Activated naive CD8-positive, alpha-beta T cell treated with anti-CD3 and anti-CD28 coated beads for 36 hours (primary cell): ENCODE measurements at places on chromosomes 1 and 21. TPM values are rescaled to one million over a fixed set of nuclear protein-coding genes. Genes with fewer than 3 reads are reported as not detected.
A peak's percentile ranks its signal among the peaks of the same experiment; 100 is the strongest.

GRCh38 chr1:109368464-109368863 lies 29.3 kb downstream of the SORT1 start:
- H3K27ac ChIP-seq, result no peak overlapping the region
- no peak for DNase-seq
- H3K27me3 ChIP-seq, result peaks cover 24% of the 10 kb centered on the region
- no peak overlapping the region for H3K4me3 ChIP-seq
- H3K4me1 ChIP-seq, result peaks cover 21% of the 10 kb centered on the region

The PDIK1L gene
- total RNA-seq, result 17.3 TPM

The KCNE2 gene
- total RNA-seq, result not detected

DNA sequence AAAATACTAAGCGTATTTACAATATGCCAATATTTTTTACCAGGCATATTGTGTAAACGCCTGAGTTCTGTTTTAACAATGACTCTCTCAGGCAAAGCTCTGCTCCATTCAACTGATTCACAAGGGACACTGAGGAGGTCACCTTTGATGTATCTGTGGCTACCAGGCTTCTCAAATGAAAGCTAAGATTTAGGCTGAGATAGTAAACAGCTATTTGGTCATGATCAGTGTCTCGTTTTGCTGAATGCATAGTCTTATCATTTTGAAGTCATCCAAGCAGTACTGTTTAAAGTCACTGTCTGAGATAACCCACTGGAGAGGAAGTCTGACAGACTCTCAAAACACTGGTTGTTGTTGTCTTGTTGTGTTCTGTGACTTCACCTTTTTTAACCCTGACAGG lies 13.7 kb upstream of the PLPPR5 start:
- no peak overlapping the region for H3K27ac ChIP-seq
- no peak overlapping the region for H3K4me3 ChIP-seq
- no peaks in the 10 kb centered on the region for H3K27me3 ChIP-seq
- DNase-seq, result no peak
- no peaks in the 10 kb centered on the region for H3K36me3 ChIP-seq

The KCNA3 gene
- 17.5 TPM for total RNA-seq

GRCh38 chr1:26701995-26702679 lies 6.3 kb downstream of the ARID1A start:
- H3K27ac ChIP-seq, result no peak overlapping the region
- no peak overlapping the region for H3K4me3 ChIP-seq
- H3K36me3 ChIP-seq, result peaks cover 30% of the 10 kb centered on the region
- H3K4me1 ChIP-seq, result peaks cover 26% of the 10 kb centered on the region

DNA sequence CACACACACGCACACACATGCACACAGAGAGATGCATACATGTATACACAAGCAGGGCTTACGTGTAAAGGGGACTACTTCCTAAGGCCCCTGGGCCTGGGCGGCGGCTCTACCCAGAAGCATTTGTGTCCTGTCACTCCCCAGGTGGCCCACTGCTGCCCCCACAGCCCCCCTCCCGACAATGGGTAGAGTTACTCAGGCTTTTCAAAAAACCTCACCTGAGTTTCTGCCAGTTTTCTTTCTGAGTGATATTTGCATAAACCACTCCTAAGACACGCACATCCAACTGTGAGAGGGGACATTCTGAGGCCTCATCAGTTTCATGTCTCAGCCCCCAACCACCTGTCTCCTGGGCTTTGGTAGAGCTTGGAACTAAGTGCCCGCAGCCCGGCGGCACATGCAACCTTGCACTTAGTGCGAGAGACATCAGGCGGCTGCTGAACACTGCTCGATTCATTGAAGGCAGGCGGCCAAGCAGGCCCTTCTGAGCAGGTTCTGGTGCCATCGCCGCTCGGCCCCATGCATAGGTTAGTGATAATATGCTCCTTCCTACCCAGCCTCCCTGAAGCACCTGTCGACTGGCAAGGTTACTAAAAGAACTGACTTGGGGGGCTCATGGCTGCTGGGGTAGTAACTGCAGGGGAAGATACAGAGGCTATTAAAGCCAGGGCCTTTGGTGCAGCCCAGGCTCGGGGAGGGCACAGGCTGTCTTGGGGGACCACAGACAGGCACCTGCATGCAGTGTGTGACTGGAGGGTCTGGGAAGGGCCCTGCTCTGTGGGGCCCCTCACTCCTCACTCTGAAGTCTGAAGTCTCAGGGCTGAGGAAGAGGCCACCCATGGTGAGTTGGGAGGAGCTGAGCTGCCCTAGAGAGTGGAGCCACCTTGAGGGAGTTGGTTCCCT lies 364.2 kb upstream of the VAMP3 start:
- H3K27me3 ChIP-seq, result peaks cover 12% of the 10 kb centered on the region
- no peak overlapping the region for H3K27ac ChIP-seq
- no peaks in the 10 kb centered on the region for H3K4me1 ChIP-seq
- H3K4me3 ChIP-seq, result no peak overlapping the region
- no peaks in the 10 kb centered on the region for H3K36me3 ChIP-seq
- no peak for DNase-seq

- H3K4me3 ChIP-seq, result no peak overlapping the region
- H3K4me1 ChIP-seq, result no peaks in the 10 kb centered on the region
- H3K36me3 ChIP-seq, result no peaks in the 10 kb centered on the region
- no peak for DNase-seq
Observed at GRCh38 chr1:58089898-58090534, 456.5 kb downstream of the OMA1 start.

The DIO1 gene
- not detected for total RNA-seq

DNA sequence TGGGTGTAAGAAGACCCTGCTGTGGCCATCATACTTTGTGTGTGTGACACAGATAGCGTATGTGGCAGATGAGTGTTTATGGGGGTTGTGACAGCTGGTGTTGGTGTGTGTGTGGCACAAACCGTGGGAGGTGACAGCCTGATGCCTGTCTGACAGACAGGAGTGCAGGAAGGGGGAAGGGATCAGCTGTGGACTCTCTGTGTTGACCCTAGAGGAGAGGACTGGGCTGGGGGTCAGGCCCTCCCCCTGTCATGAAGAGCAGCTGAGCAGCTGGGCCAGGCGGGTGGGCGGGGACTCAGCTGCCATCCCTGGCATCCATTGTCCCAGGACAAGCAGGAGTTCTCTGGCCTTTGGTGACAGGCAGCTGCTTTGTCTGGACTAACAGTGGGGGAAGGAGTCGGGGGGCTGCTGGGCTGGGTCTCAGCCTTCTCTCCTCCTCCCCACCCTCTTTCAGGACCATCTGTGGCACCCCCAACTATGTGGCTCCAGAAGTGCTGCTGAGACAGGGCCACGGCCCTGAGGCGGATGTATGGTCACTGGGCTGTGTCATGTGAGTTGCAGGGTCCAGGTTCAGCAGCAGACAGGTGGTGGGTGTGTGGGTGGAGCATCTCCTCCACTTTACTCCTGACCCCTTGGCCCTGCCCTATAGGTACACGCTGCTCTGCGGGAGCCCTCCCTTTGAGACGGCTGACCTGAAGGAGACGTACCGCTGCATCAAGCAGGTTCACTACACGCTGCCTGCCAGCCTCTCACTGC lies 2.3 kb downstream of the PLK3 start:
- H3K27ac ChIP-seq, result peak overlapping the region; percentile 79
- DNase-seq, result no peak
- H3K4me1 ChIP-seq, result peaks cover 52% of the 10 kb centered on the region
- no peaks in the 10 kb centered on the region for H3K27me3 ChIP-seq

DNA sequence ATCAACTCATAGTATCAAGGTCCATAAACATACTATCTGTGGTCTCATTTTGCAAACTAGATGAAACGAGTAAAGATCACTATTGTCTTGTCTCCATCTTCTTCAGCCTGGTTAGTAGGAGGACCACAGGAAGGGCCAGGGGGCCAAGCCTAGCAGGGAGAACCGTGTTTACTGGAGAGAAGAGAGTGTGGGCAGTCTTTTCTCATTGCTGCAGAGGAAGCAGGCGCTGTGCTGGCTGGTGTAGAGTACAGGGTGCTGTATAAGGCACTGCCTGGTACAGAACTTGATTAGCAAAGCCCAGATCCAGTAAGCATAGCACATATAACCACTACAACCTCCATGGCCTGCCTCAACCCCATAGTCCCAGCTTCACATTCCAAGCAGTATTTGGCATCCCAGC lies 10.0 kb upstream of the B4GALT3 start:
- H3K27me3 ChIP-seq, result no peaks in the 10 kb centered on the region
- peaks cover 1% of the 10 kb centered on the region for H3K36me3 ChIP-seq
- peak overlapping the region; percentile 95 for H3K27ac ChIP-seq
- no peak overlapping the region for H3K4me3 ChIP-seq
- H3K4me1 ChIP-seq, result peaks cover 57% of the 10 kb centered on the region

GRCh38 chr1:232226197-232226712 lies 403.7 kb downstream of the SIPA1L2 start:
- peak; percentile 26 for DNase-seq
- H3K4me1 ChIP-seq, result peaks cover 8% of the 10 kb centered on the region
- H3K27ac ChIP-seq, result no peak overlapping the region

DNA sequence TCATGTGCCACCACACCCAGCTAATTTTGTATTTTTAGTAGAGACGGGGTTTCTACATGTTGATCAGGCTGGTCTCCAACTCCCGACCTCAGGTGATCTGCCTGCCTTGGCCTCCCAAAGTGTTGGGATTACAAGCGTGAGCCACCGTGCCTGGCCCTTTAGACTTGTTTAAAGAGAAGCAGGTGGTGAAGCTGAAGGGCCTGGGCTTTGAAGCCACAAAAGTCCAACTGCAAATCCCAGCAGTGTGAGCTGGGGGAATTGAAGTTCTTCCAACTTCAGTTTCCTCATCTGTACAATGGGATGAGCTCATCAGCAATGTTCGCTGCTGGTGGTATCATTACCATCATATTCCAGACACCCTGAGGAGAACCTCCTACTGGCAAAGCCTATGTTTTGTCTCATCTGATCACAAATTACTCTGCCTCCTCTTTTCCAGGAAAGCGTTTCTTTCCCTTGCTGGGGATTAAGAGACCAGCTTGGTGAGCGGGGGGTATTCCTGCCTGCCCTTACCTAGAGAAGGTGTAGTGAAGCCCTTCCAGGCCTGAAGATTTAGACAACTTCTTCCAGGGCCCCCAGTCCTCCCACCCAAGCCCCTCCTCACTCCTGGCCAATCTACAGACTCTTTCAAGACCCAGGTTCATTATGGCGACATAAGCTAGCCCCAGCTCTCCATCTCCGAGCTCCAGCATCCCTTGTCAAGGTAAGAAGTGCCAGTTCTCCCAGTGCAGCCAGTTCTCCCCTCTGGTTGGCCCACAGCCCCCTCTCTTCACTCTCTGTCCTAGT lies 2.4 kb upstream of the SHISA4 start:
- H3K36me3 ChIP-seq, result no peaks in the 10 kb centered on the region
- peaks cover 28% of the 10 kb centered on the region for H3K27me3 ChIP-seq
- no peak overlapping the region for H3K27ac ChIP-seq
- DNase-seq, result no peak
- peaks cover 10% of the 10 kb centered on the region for H3K4me1 ChIP-seq

DNA sequence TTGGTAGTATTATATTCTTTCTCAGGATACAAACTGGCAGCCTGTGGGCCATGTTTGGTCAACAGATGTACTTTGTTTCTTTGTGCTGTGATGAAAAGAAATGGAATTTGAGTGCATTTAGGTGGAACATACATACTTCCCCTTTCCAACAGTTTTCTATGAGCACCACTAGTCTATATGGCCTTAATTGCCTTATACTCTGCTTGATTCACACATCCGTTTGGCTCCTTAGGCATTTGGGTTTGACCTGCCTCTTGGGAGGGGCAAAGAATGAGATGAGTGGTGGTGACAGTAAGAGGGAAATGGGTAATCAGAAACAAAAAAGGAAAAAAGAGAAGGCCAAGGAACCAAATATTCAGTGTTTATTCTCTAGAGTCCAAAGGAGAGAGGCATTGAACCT lies 17.0 kb downstream of the CFAP126 start:
- no peak overlapping the region for H3K27ac ChIP-seq
- H3K4me1 ChIP-seq, result no peaks in the 10 kb centered on the region
- no peak overlapping the region for H3K4me3 ChIP-seq
- no peaks in the 10 kb centered on the region for H3K27me3 ChIP-seq
- H3K36me3 ChIP-seq, result peaks cover 7% of the 10 kb centered on the region

GRCh38 chr1:89489047-89489729 lies 35.4 kb upstream of the LRRC8B start:
- H3K36me3 ChIP-seq, result peaks cover 15% of the 10 kb centered on the region
- peaks cover 23% of the 10 kb centered on the region for H3K4me1 ChIP-seq
- DNase-seq, result no peak
- no peak overlapping the region for H3K4me3 ChIP-seq

- DNase-seq, result no peak
- no peak overlapping the region for H3K27ac ChIP-seq
- no peaks in the 10 kb centered on the region for H3K27me3 ChIP-seq
- H3K4me1 ChIP-seq, result peaks cover 3% of the 10 kb centered on the region
- H3K36me3 ChIP-seq, result no peaks in the 10 kb centered on the region
- H3K4me3 ChIP-seq, result no peak overlapping the region
Observed at GRCh38 chr1:212981025-212981495, 30.7 kb downstream of the VASH2 start.

- H3K36me3 ChIP-seq, result peaks cover 2% of the 10 kb centered on the region
- H3K4me3 ChIP-seq, result no peak overlapping the region
- H3K27me3 ChIP-seq, result peaks cover 76% of the 10 kb centered on the region
- H3K4me1 ChIP-seq, result peaks cover 26% of the 10 kb centered on the region
Observed at GRCh38 chr21:38986806-38987632, 181.3 kb downstream of the ETS2 start.

DNA sequence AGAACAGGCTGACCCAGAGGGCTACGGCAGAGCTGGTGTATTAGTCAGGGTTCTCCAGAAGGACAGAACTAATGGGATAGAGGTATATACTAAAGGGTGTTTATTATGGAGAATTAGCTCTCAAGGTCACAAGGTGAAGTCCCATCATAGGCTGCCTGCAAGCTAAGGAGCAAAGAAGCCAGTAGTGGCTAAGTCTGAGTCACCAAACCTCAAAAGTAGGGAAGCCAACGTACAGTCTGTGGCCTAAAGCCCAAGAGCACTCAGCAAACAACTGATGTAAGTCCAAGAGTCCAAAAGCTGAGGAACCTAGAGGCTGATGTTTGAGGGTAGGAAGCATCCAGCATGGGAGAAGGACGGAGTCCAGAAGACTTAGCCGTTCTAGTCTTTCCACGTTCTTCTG lies 179.2 kb downstream of the BACH1 start:
- no peak overlapping the region for H3K27ac ChIP-seq
- H3K27me3 ChIP-seq, result no peaks in the 10 kb centered on the region
- H3K4me1 ChIP-seq, result peaks cover 8% of the 10 kb centered on the region
- H3K4me3 ChIP-seq, result no peak overlapping the region
- peaks cover 9% of the 10 kb centered on the region for H3K36me3 ChIP-seq

- H3K36me3 ChIP-seq, result no peaks in the 10 kb centered on the region
- DNase-seq, result no peak
Observed at GRCh38 chr1:14055442-14056223, 355.6 kb downstream of the PRDM2 start.

- no peak for DNase-seq
- H3K36me3 ChIP-seq, result peaks cover 43% of the 10 kb centered on the region
Observed at GRCh38 chr1:163271535-163271934, 50.2 kb upstream of the NUF2 start.

DNA sequence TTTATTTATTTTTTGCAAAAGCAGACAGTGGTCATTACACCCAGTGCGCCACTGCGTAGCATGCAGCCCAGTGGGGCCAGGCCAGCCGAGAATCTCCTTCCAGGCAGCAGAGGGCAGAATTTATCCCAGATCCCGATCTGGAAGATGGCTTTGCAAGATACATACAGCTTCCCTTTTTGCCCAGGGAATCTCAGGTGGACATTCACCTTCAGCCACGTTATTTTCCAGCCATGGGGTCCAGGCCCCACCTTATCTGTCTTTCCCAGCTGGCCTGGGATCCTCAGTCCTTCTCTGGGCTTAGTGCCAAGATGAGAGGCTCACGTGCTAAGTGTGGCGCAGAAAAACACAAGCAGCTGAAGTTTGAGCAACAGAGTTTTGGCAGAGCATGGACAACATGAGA lies 123.6 kb downstream of the AJAP1 start:
- no peaks in the 10 kb centered on the region for H3K4me1 ChIP-seq
- no peak overlapping the region for H3K4me3 ChIP-seq
- H3K27me3 ChIP-seq, result no peaks in the 10 kb centered on the region
- H3K27ac ChIP-seq, result no peak overlapping the region
- no peaks in the 10 kb centered on the region for H3K36me3 ChIP-seq

The LCE1D gene
- total RNA-seq, result not detected

The RPRD2 gene
- 21.7 TPM for total RNA-seq
